ENCODE measurements at places on chromosomes 2 and 18. TPM values are rescaled to one million over a fixed set of nuclear protein-coding genes. Genes with fewer than 3 reads are reported as not detected.

DNA sequence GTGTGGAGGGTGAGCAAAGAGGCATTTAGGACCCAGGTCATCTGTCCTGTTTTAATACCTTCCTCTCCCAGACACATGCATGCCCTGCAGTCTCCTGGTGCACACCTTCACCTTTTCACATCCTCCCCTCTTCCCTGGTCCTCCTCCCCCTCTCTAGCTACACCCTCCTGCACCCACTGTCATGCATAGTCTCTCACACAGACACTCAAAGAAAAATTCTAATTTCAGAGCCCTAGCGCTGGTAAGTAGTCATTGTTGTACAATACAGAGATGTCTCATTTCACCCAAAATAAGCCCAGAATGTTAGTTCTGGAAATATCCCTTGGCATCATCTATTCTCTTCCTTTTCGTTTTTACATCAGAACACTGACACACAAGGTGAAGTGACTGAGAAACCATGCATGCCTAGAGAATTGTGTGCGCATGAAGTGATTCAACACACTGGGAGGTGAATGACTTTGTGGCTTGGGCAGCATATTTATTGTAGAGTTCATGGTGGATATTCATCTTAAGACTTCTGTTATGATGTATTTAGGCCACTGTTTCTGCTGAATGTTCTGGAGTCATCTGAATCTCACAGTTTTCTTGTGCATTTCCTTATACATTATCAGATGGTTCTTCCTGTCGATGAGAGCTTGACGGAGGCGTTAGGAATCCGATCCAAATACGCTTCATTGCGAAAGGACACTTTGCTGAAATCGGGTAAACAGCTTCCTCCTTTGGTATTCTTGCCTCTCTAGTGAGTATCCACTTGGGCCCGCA is 69.9 kb downstream of the COA5 start:
- H3K27me3 ChIP-seq = no peaks in the 10 kb centered on the region
- no peak for DNase-seq
- no peaks in the 10 kb centered on the region for H3K4me1 ChIP-seq
- no peak overlapping the region for H3K4me3 ChIP-seq
- H3K27ac ChIP-seq = no peak overlapping the region

GRCh38 chr2:36395866-36396265 is 40.3 kb downstream of the CRIM1 start:
- no peaks in the 10 kb centered on the region for H3K4me1 ChIP-seq
- H3K36me3 ChIP-seq = no peaks in the 10 kb centered on the region
- DNase-seq = no peak
- H3K27ac ChIP-seq = no peak overlapping the region

GRCh38 chr2:238418196-238418998 is 8.3 kb upstream of the ASB1 start:
- no peaks in the 10 kb centered on the region for H3K36me3 ChIP-seq
- no peak overlapping the region for H3K27ac ChIP-seq
- DNase-seq = no peak
- no peak overlapping the region for H3K4me3 ChIP-seq

DNA sequence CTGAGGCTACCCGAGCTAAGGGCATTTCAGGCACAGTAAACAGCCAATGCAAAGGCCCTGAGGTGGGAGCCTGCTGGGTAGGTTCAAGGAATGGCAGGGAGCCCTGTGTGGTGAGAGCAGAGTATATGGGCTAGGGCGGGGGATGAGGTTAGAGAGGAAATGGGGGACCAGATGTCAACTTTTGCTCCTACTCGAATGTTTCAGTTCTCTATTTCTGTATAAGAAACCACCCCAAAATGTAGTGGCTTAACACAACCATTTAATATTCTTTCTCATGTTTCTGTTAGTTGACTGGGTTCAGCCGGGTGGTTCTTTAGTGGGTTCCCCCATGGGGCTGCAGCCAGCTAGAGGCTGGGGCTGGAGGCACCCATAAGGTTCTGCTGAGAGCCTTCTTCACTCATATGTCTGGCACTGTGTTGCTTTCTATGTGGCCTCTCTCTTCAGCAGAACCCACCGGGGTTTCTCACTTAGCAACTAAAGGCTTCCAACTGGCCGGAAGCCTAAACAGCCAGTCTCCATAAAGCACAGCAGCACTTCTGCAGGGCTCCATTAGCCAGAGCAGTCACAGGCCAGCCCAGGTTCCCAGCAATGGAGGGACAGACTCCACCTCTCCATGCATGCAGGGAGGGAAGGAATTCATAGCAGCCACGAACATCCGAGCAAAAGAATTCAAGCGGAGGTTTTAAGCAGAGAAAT is 5.6 kb upstream of the ATOH8 start:
- H3K27ac ChIP-seq = no peak overlapping the region
- no peaks in the 10 kb centered on the region for H3K36me3 ChIP-seq
- H3K4me3 ChIP-seq = no peak overlapping the region
- no peaks in the 10 kb centered on the region for H3K27me3 ChIP-seq

DNA sequence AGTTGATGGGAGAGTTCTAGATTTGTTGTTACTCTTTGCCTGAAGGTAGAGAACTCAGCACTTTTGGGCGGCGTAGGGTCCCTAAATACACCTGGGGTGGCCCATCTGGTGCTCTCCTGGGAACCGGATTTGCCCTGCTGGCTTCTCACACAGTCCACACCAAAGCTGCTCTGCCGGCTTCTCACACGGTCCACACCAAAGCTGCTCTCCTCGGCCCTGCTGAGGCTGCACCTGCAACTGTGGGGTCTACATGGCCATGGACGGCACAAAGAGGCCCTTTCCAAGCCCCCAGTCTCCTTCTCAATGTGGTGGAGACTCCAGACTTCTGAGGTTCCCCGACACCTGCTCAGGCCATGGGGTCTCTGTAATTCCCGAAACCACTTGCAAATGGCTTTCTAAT is 124.8 kb upstream of the GPC1 start:
- H3K4me3 ChIP-seq = no peak overlapping the region
- no peaks in the 10 kb centered on the region for H3K36me3 ChIP-seq
- H3K27ac ChIP-seq = no peak overlapping the region
- no peak for DNase-seq
- no peaks in the 10 kb centered on the region for H3K27me3 ChIP-seq

Gene KCNS3
- 3.3 TPM for total RNA-seq

Gene PROC
- total RNA-seq = not detected

Gene ANKRD36C
- 25.9 TPM for total RNA-seq

Gene CFAP65
- 0.22 TPM for total RNA-seq
